ENCODE measurements at places on chromosomes 7 and 10. TPM values are rescaled to one million over a fixed set of nuclear protein-coding genes. Genes with fewer than 3 reads are reported as not detected.

DNA sequence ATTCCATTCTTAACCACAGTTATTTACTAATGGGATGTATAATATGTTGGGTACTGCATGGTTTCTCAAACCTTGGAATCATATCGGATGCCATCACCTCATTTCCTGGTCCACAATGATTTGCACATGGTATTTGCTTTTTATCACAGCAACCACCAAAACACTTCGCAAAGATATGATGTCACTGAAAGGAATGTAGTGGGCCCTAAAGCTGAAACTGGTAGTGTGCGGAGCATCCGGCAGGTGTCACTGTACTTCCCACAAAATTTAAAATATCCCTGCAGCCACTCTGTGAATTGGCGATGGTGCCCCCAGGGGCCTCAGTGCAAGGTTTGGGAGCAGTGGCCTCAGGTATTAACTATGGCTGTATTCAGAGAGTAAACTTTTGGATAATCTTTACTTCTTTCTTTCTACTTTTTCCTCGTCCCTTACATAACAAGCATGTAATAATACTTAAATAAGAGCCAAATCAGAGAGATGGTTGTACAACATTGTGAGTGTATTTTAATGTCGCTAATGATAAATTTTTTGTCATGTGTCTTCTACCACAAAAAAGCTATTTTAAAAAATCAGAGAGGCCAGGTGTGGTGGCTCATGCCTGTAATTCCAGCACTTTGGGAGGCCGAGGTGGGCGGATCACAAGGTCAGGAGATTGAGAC is 66.2 kb downstream of the FAM241B start:
- peaks cover 26% of the 10 kb centered on the region for H3K27me3 ChIP-seq
- H3K36me3 ChIP-seq: no peaks in the 10 kb centered on the region
- H3K4me3 ChIP-seq: no peak overlapping the region
- H3K4me1 ChIP-seq: no peaks in the 10 kb centered on the region

- no peak overlapping the region for H3K27ac ChIP-seq
- no peaks in the 10 kb centered on the region for H3K4me1 ChIP-seq
- H3K27me3 ChIP-seq: no peaks in the 10 kb centered on the region
- no peak for DNase-seq
- no peaks in the 10 kb centered on the region for H3K36me3 ChIP-seq
Observed at GRCh38 chr10:58648131-58648530, 135.5 kb downstream of the BICC1 start.

- no peaks in the 10 kb centered on the region for H3K36me3 ChIP-seq
- H3K27me3 ChIP-seq: peaks cover 8% of the 10 kb centered on the region
- no peak for DNase-seq
- no peak overlapping the region for H3K27ac ChIP-seq
- H3K4me1 ChIP-seq: peaks cover 2% of the 10 kb centered on the region
Observed at GRCh38 chr7:82471351-82472020, 27.9 kb upstream of the CACNA2D1 start.

The CADPS2 gene
- total RNA-seq: 4.3 TPM

The CDC14C gene
- total RNA-seq: 0.22 TPM

Data from progenitor cell of endocrine pancreas (in vitro differentiated cells).